ENCODE measurements at places on chromosomes 12 and 14.

- ATAC-seq = no peak
Measured at GRCh38 chr12:102962532-102962931, 5.1 kb downstream of the ASCL1 start.

DNA sequence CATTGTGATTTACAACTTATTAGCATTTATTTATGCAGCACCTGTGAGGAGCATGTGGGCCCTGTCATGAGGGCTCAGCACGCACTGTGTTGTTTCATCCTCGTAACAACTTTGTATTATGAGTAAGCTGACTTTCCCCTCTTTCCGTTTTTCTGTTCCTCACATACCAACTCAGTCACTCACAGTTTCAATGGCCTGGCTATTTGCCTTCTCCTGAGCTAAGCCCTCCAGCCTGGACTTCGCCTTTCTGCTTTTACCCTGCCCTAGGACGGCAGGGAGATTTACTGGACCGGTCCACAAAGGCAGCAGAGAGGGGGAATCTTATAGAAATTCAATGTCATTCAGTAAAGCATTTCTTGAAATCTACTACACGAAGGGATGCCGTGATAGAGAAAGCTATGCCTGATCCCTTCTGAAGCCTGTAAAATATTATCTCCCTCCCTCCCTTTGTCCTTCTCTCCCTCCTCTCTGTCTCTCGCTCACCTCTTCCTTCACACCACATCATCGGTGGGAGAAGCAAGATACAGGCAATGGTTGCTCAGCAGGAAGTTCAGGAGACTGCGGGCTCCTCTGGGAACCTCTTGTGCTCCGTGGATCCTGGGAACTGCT is 219.2 kb upstream of the TBX3 start:
- ATAC-seq = no peak

- ATAC-seq = peak; percentile 79
Measured at GRCh38 chr12:2583091-2583497, 211.7 kb upstream of the FKBP4 start.

GRCh38 chr14:21090940-21091663 is 7.4 kb downstream of the ZNF219 start:
- no peak for ATAC-seq

GRCh38 chr14:44778604-44779003 is 183.1 kb downstream of the KLHL28 start:
- ATAC-seq = no peak

DNA sequence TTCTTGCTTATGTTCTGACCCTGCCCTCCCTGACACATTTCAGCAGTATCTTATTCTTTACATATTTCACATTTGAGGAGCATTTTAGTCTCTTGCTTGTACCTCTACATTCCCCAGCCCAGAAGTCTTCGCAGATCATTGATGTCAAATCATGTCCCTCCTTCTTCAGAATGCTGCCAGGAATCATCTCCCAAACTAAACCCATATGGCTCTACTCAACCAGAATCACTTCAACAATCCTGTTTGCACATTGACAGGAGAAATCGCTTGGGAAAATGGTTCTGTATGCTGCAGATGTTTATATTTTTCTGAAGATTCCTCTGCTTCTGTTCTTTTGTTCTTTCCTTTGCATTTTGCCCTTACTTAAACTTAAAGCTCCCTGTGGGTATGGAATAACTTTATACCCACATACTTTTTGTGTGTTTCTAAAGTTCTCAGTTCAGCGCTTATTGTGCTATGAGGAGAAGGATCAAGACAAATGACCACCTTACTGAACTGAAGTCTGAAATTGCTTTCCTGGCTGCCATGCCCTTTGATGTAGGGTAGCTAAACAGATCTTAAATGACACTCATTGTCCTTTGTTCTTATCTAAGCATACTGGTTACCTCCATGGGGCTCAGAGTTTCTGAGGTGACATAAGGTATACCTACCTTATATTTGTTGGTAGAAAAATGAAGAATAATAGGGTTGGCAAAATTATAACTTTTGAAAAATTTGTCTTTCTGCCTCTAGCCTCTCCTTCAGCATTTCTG is 134.6 kb downstream of the SLC25A21 start:
- no peak for ATAC-seq

DNA sequence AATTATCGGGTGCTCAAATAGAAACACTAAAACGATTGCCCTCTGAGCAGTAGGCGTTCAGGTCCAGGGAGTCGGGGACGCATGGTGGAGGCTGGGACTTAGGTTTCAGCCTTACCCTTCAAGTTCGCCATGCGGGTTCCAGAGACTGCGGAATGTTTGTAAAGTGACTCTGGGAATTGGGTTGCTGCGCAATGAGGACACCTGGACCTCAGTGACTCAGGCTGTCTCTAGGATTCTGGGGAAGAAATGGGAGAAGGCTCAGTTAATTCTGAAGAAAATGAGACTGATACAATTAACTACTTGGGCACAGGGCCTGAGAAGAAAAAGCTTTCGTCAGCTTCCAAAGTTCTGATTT is 1.1 kb downstream of the LGALS3 start:
- no peak for ATAC-seq

GRCh38 chr12:57471661-57472060 is 8.0 kb downstream of the ARHGAP9 start:
- ATAC-seq = no peak

GRCh38 chr14:28756884-28757570 is 9.6 kb upstream of the FOXG1 start:
- ATAC-seq = no peak

GRCh38 chr12:9797722-9798619 is 29.3 kb upstream of the KLRF1 start:
- ATAC-seq = peak; percentile 100

GRCh38 chr14:104112113-104112505 is 26.3 kb upstream of the KIF26A start:
- ATAC-seq = no peak

DNA sequence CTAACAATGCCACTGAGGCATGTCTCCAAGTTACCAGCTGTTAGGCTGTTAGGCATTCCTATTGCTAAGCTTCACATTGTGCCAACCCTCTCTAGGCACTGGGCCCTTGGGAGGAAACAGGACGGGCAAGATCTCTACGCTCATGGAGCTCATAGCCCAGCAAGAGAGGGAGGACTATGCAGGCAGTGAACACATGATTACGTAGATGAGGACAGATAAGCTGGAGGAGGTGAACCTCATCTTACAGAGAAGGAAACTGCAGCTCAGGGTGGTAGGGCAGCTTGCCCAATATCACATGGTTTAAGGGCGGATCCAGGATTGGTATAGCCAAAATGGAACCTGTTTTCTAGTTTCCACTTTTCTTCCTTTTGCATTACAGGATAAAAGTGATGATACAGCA is 7.8 kb downstream of the UBE3B start:
- ATAC-seq = peak; percentile 53

DNA sequence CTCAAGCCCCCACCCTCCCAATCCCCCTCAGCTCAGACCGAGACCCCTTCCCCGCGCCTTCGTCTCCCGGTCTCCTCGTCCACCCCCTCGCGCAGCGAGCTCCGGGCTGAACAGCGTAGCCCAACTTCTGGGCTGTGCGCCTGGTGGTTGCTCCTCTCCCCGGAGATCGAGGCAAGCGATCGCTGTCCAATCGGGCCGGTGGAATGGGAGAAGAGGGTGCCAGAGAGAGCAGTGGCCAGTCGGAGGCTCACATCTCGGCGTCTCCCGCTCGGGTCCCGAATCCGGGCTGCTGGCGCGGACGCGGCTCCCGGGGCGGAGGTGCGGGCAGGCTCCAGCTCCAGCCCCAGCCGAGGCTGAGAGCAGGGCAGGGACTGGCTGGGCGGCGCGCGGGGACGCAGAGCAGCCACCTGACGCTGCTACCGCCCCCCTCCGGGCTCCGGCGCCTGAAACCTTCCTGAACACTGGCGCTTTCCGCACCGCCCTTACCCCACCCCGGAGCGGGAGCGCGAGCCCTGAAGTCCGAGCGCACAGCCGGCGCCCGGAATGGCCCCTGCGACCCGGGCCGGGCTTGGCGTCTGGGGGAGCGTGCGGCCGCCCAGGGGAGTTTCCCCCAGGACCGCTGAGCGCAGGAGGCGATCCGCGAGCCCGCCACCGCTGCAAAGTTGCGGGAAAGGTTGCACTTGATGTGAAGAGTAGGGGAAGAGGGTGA is 508 bp upstream of the KCNH5 start:
- ATAC-seq = peak; percentile 54

- no peak for ATAC-seq
Measured at GRCh38 chr12:110693731-110694130, 4.8 kb upstream of the HVCN1 start.

GRCh38 chr14:71658261-71658860 is 273.9 kb upstream of the RGS6 start:
- ATAC-seq = no peak

DNA sequence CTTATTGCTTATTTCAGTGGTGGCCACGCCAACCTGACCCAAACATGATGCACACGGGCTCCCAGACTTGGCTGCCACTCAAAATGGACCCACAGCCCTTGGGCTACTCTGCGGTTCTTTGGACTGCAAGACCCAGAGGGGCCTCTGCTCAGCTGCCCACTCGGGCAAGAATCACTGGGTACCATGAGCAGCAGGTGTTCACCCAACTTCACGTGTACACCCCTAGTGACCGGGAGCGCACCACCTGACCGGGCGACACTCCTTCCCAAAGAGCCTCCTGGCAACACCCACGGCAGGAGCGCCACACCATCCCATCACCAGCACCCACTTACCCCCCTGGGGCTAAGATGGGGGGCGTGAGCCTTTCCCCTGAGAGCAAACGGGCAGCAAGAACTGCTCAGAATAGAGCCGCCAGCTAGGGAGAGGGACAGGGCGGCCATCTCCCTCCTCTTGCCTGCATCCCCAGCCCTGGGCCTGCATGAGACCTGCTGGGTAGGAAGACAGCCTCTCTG is 32.0 kb downstream of the CCNK start:
- no peak for ATAC-seq

DNA sequence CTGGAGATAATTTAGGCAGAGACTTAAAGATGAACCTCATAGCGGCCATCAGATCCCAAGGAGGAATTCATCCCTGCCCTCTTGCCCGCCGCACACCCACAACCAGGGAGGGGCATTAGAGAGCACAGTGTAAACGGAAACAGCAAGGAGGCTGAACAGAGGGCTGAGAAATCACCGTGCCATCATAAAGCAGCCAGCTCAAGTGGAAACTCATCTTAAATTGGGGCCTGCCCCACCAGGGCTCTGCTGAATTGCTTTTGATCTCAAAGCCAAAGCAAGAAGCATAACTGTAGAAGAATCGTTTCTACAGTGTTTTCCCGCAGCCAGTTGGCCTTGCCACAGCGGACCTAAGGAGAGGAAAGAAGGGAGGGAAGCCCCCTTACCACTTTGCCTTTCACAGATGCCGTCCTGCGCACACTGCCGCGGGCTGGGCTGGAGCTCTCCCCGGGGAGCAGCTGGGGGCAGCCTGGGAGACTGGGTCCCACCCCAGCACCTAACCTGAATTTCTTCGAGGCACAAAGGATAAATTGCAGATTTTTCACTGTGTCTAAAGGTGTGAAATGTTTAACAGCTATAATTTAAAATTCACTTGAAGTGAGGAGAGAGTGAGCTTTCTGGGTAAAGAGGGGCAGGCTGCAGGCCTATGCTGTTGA is 51.8 kb upstream of the MMP17 start:
- no peak for ATAC-seq

DNA sequence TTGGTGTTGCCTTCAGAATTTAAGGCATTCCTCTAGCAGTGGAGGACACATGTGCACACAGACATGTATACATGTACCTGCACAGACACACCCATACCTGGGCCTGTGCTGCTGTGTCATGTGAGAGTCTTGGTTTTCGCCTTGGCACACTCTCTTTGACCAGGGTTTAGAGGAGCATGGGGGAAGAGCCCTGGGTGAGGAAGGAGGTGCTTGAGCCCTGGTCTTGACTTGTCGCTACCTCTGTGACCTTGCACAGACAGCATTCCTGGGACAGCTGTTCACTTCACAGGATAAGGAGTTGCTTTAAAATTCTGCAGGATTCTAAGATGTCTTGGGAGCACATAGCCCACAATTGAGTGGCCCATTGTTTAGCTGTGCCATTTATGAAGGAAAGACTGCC is 94.7 kb downstream of the DDX51 start:
- ATAC-seq = no peak

- ATAC-seq = no peak
Measured at GRCh38 chr12:30996255-30996654, 69.7 kb downstream of the TSPAN11 start.

DNA sequence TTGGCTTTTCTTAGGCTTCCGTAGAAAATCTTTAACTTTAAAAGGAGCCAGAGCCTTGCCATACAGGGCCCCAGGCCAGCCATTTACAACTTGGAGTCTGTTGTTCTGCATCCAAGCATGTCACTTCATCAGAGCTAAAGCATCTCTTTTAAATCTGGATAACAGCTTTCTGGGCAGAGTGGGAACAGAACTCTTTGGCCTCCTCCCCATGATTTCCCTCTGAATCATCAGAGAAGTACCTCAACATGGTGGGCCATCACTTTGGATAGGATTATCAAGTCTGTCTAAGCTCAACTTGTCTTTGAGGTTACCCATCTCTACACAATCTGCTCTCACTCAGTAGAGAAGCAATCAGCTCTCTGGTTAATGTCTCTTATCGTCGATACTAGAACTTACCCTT is 170.9 kb downstream of the SLC6A15 start:
- no peak for ATAC-seq

DNA sequence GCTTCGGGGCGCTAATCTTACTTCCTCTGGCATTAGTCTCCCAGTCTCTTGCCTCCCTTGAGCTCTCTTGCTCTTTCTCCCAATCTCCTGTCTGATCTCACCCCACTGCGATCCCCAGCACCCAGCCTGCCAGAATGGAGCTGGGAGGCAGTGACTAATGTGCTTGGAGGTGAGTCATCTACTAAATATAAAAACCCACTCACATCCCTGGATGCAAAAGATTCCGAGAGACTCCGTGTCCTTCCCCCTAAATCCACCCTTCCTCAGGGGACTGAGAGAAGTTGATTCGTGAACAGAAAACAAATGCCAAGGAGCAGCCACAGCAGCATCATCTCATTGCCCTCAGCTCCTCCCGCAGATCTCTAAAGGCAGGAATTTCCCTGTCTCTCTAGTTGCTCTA is 45.7 kb upstream of the KCNA5 start:
- ATAC-seq = peak; percentile 61

DNA sequence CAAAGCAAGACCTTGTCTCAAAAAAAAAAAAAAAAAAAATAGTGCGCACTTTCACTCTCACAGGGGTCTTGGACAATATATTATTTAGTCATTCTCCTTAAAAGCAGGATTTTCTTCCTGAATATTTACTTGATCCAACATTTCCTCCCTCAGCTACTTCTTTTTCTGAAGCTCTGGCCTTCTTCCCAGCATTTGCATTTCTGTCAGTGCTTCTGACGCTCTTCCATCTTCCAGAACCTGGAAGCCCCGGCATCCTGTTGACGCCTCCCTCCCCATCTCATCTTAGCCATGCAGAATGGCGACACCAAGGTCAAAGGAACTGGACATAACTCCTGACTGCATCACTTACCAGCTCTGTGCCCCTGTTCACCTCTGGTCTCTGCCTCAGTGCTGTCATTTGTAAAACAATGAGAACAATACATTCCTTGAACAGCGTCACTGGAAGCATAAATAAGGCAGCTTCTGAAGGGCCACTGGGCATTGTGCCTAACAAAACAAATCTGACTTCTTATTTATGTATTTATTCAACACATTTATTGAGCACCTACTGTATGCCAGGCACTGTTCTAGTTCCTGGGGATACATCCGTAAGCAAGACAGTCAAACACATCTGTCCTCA is 90.9 kb upstream of the MDM1 start:
- no peak for ATAC-seq

- peak; percentile 41 for ATAC-seq
Measured at GRCh38 chr14:63857466-63858030, 4.7 kb downstream of the SYNE2 start.

- ATAC-seq = peak; percentile 99
Measured at GRCh38 chr14:85607651-85608081, 77.7 kb downstream of the FLRT2 start.

GRCh38 chr14:44204061-44204835 is 302.8 kb downstream of the FSCB start:
- ATAC-seq = no peak
